HepG2 (cell line): ENCODE measurements at places on chromosomes 11 and 22. TPM values are rescaled to one million over a fixed set of nuclear protein-coding genes. Genes with fewer than 3 reads are reported as not detected.

Gene GLB1L2
- 0.59 and 0.80 TPM in 2 replicates for polyA plus RNA-seq

Gene MMP11
- polyA plus RNA-seq: 28.6 and 88.6 TPM in 2 replicates

Gene SAA4
- polyA plus RNA-seq: 53.4 and 94.1 TPM in 2 replicates

GRCh38 chr11:116930586-116930985 lies 93.2 kb upstream of the APOA1 start:
- no peak for DNase-seq

DNA sequence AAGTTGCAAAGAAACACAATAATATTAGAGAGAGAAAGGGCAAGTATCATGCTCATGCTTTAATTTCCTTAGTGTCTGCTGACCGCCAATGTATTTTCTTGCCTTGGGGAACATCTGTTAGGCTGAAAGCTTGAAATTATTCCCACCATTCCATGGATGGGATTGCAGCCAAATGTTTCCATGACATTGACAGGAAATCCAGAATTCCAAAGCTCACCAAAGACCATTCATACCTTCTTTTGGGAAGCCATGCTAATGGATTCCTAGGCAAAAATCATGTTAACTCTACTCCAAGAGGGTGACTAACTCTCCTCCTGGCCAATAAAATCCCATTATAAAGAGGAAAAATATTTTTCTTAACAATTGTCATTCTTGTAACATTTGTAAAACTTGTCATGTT lies 661.4 kb upstream of the FAT3 start:
- DNase-seq: no peak

GRCh38 chr11:122981388-122982264 lies at the start of gene BSX:
TSS of gene BSX (minus strand) at chr11:122981834. CDS start at chr11:122981671, 163 bp downstream.
- DNase-seq: peak; percentile 4

GRCh38 chr11:116605543-116606459 lies 167.0 kb downstream of the BUD13 start:
- peak; percentile 58 for DNase-seq

GRCh38 chr11:59556917-59557348 lies 45.6 kb downstream of the OR4D9 start:
- peak; percentile 48 for DNase-seq

GRCh38 chr11:123483058-123483457 lies 53.0 kb downstream of the GRAMD1B start:
- no peak for DNase-seq

- DNase-seq: no peak
These were observed 25.5 kb upstream of the MGAT3 start for GRCh38 chr22:39431216-39431801.

Gene KCNC1
- polyA plus RNA-seq: 0.01 TPM in 1 of 2 replicates, not detected in the other

Gene ROBO4
- 0.47 and 1.1 TPM in 2 replicates for polyA plus RNA-seq
